ENCODE measurements at places on chromosomes 1 and 21. TPM values are rescaled to one million over a fixed set of nuclear protein-coding genes. Genes with fewer than 3 reads are reported as not detected.

Gene FCAMR
- not detected for total RNA-seq

Gene CPT2
- total RNA-seq = 14.8 TPM

Gene CR1
- 9.1 TPM for total RNA-seq

Gene LBR
- 43.9 TPM for total RNA-seq

Gene VAV3
- 5.4 TPM for total RNA-seq

Gene SH2D1B
- total RNA-seq = 0.19 TPM

Gene C8A
- not detected for total RNA-seq

Gene FBXO42
- total RNA-seq = 20.0 TPM

Gene PYHIN1
- total RNA-seq = 7.4 TPM

Gene VWA5B1
- total RNA-seq = not detected

Gene ADORA1
- total RNA-seq = 1.4 TPM

Gene ANKRD34A
- total RNA-seq = 1.7 TPM

DNA sequence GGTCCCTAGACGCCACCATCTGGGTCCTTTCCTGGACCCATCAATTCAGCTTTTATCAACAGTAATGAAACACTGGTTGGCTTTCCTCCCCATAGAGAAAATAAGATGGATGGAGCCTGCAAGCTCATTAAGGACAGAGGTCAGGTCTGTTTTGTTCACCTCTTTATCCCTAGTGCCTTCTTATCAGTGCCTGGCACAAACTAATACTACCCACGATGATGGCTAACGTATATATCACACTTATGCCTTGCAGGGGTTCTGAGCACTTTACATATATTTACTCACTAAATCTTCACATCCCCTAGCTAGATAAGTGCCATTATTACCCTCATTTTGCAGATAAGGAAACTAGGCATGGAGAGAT is 5.1 kb upstream of the UBXN10 start:
- DNase-seq = no peak

- DNase-seq = no peak
Observed at GRCh38 chr1:55522353-55522903, 307.3 kb upstream of the USP24 start.

GRCh38 chr1:180156631-180157091 is 2.0 kb downstream of the QSOX1 start:
- DNase-seq = no peak

- DNase-seq = no peak
Observed at GRCh38 chr21:36504067-36505058, 24.4 kb upstream of the CLDN14 start.

DNA sequence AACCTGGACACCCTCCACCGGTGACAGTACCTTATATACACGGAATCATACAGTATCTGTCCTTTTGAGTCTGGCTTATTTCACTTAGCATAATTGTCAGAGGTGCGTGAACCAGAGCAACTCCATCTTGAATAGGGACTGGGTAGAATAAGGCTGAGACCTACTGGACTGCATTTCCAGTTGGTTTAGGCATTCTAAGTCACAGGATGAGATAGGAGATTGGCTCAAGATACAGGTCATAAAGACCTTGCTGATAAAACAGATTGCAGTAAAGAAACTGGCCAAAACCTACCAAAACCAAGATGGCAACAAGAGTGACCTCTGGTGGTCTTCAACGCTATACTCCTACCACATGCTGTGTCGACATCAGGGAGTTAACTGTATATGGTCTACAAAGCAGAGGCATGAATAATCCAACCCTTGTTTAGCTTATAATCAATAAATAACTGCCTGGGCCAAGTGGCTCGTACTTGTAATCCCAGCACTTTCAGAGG is 1.4 kb upstream of the FDPS start:
- no peak for DNase-seq

DNA sequence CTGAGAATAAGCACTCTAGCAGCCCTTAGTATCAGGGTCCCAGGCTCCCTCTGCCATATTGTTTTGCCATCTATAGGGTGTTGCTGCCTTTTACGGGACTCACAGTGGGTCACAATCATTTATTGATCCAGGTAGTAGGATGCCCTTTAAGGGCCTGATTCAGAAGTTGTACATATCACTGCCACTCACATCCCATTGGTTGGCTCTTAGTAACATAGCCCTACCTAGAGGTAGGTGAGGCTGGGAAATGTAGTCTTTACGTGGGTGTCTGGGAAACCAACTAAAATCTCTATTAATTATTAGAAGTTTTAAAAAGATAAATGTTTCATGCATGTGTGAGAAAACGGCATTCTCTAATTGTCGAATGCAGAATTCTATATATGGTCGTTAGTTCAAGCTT is 78.8 kb upstream of the ATP5PO start:
- DNase-seq = no peak

DNA sequence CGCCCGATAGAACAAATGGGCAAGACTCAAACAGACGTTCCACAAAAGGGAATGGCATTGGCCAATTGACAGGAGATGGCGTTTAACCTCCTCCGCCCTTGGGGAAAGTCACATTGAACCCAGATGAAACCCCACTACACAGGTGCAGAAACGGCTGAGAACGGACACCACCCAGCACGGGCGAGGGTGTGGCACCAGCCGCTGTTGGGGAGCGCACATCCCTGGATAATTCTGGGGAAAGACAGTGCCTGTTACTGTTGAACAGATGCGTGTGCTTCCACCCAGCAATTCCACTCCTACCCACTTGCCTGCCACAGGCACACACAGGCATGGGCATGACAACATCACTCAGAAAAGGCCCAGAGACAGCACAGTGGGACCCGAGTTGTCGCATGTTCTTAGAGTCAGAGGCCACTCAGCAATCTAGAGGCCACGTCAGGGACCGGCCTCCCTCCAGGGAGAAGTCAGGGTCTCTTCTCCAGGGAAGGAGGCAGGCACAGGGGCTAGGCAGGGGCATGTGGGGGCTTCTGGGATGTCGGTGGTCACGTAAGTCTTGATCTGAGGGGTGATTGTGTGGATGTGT is 15.2 kb downstream of the PRXL2B start:
- no peak for DNase-seq

- no peak for DNase-seq
Observed at GRCh38 chr1:95509989-95510388, 276.0 kb downstream of the RWDD3 start.

DNA sequence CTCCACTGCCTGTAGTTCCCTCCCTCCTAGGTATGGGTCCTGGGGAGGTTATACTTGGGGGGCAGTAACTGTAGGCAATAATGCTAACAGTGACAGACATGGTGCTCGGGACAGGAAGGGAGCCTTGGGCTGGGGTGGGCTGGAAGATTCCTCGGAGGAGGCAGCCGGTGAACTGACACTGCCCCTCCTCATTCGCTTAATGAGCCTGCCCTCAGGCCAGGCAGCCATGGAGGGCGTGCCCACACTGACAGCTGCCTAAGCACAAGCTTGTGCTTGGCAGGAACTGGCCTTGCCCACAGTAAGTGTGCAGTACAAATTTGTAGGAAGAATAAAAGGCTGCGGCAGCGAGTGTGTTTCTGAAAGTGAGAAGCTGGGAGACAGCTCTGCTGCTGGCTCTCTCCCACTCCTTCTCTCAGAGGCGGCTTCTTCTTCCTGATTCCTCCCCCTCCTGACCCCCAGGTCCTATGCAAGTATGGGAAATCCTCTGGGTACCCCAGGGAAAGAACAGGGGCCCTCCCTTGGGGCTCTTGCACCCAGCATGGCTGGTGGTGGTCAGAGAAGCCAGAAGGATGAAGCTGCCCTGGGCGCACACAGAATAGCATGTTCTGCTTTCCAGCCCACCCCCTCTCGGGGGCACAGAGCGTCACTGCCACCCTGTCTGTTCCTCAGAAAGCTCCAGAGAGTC is 23.6 kb downstream of the OPTC start:
- DNase-seq = no peak

DNA sequence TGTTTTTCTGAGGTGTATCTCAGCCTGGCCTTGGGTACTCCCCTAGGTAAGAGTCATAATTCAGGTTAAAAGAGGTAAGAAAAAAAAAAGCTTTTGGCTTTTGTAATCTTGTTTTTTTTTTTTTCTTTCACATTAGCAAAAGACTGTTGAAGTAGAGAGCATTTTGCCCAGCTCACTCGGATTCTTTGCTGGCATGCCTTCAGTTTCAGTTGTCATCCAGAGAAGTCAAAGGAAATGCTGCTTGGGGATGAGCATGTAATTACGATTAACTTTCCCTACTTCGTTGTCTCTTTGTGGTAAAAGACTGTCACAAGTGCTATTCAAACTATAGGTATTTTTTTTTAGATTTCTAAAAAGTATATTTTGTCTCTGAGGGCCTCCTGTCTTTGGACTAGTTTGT is 6.3 kb downstream of the BACH1 start:
- DNase-seq = no peak

DNA sequence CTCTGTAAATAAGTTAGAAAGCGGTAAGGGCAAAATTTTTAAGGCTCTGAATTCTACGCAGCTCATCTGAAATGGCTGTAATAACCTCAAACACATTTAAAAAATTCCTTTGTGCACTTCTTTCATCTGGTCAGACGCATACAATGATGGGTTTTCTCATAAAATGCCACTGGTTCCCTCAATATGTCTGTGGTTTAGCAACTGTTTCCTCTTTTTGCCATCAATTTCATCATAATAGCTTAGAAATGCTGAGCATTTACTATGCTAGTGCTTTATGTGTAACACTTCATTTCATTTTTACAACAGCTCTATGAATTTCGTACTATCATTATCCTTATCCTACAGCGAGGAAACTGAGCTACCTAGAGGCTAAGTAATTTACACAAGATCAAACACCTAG is 35.3 kb upstream of the DMRTA2 start:
- no peak for DNase-seq

DNA sequence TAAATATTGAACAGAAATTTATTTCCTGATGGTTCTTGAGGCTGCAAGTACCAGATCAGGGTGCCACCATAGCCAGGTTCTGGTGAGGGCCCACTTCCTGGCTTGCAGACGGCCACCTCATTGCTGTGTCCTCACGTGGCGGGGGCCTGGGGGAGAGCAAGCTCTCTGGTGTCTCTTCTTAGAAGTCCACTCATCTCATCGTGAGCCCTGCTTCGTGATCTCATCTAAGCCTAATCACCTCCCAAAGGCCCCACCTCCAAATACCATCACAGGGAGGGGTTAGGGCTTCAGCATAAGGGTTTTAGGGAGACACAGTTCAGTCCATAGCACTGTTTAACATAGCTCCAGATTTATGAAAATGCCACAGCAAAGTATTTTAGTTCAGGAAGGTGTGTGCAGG is 119.7 kb downstream of the PRDM2 start:
- DNase-seq = no peak

- no peak for DNase-seq
Observed at GRCh38 chr1:36508257-36508656, 25.5 kb upstream of the CSF3R start.

DNA sequence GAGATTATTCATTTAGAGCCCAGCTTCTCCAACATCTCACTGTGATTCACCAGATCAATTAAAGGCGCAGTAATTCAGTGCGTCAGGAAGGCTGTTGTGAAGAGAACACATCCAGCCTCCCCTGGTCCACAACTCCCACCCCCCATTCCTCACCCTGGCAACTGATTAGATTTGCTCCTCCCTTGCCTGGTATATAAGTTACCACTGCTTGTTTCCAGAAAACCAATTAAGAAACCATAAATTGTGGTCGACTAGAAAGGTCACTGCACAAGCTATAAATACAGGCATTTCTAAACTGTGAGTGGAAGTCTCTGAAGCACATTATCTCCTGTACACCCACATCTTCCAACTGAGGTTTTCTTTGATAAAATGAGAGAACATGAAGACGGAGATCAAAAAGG is 41.9 kb downstream of the FAM163A start:
- no peak for DNase-seq

- no peak for DNase-seq
Observed at GRCh38 chr1:225670356-225670755, 17.4 kb upstream of the ENAH start.

DNA sequence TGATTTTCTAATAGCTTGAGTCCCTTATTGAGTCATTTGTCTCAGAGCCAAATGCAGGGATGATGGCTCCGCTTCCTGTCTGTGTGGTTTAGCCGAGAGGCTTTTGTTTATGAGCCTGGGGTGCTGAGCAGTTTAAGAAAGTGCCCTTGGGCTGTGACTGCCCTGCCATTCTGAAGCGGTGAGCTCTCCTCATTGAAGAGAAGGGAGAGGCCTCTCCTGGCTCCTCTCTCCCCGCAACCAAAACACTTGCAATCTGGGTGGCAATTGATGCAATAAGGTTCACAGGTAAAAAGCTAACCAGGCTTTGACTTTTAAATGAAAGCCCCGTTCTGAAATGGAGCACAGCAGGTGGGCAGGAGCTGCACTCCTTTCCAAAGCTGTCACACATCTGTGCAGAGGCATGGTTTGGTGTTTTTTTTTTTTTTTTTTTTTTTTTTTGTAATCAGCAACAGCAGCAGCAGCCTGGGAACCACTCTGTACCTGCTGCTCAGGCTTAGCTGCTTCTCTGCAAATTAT is 403.7 kb downstream of the SIPA1L2 start:
- DNase-seq = no peak

GRCh38 chr1:154176337-154176736 is 15.6 kb downstream of the TPM3 start:
- DNase-seq = no peak

- no peak for DNase-seq
Observed at GRCh38 chr1:9331558-9332346, 39.1 kb downstream of the SPSB1 start.

GRCh38 chr1:11725616-11726015 is 10.3 kb upstream of the AGTRAP start:
- DNase-seq = no peak

DNA sequence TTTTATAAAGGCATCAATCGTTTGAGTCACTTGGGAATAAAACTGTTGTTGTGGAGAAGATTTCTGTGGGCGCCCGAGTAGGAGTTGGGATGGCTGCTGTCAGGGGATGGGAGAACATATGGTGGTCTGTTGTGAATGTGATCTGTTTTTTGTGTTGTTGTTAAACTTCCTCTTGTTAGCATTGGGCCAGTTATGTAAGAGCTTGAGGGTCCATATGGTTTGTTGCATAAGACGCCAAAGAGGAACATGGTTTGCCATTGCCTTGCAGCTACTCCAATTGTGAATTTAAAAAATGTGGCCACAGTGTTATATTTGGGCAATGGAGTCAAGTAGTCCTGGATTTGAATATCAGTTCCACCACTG is 136.1 kb upstream of the JUN start:
- DNase-seq = no peak

- DNase-seq = no peak
Observed at GRCh38 chr1:234925440-234926263, 203.0 kb downstream of the TOMM20 start.

DNA sequence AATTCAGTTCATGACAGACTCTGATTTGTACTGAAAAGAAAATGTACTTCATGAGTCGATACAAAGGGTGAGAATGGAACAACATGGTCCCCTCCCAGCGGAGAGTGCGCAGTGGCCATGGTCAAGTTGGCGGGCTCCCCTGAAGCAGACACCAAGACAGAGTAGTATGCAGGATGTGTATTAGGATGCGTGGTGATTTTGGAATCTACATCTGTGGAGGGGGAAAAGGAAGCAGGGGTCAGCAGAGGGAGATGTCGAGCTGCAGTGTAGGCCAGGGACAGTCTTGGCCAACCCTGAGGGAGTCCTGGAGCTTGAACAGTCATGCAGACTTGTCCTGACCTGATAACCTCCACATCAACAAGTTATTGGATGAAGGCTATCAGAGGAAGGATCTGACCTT is 481.0 kb downstream of the OMA1 start:
- no peak for DNase-seq

- DNase-seq = no peak
Observed at GRCh38 chr1:245881767-245882391, 625.2 kb downstream of the SMYD3 start.
